ENCODE measurements at places on chromosomes 11 and 22.

DNA sequence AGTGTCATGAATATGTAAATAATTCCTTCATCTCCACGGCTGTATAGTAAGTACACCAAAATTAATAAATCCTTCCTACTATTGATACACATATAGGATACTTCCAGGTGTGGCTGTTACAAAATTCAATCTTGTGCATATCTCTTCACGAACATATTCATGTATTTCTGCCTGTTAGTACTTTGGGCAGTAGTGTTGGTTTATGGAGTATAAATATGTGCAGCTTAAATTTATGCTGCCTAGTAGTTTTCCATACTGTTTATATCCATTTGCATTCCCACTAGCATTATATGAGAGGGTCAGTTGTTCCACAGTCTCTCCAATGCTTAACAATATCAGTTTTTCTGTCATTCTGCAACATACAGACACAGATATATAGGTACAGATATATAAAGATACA lies 3.9 kb upstream of the OR5M8 start:
- DNase-seq: no peak

- no peak for DNase-seq
Measured at GRCh38 chr11:30458541-30458940, 127.6 kb downstream of the MPPED2 start.

DNA sequence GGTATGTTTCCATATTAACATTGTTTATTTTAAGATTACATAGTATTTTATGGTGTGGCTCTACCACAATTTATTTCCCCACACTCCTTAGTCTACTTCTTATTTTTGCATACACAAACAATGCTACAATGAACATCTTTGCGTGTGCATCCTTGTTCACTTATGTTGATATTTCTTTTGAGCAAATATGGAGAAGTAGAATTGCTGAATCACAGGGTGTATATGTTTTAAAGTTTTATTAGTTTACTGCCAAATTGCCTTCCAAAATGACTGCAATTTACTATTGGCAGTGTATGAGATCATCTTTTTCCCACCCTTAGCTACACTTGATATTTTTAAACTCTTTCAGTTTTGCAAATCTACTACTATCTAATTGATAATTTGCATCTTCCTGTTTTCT lies 38.7 kb upstream of the FAR1 start:
- no peak for DNase-seq

DNA sequence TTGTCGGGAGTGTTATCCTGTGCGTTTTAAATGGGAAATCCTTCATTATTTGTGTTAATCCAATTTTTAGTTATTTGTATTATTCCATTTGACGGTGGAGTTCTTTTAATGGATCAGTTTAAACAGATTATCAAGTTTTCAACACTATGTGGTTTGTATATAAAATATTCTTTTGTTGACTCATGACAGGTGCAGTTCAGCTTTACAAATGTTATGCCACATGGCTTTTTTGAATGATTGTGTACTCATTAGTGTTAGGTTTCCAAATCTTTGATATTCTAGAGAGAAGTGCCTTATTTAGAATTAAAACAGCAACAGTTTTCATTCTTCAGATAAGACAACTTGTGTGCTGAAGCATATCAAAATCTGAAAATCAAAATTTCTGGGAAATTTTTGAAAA lies 2.4 kb downstream of the JAM3 start:
- no peak for DNase-seq

GRCh38 chr11:1772270-1773130 lies 8.8 kb upstream of the CTSD start:
- no peak for DNase-seq

GRCh38 chr11:36412781-36413383 lies 97.2 kb downstream of the TRAF6 start:
- DNase-seq: no peak

DNA sequence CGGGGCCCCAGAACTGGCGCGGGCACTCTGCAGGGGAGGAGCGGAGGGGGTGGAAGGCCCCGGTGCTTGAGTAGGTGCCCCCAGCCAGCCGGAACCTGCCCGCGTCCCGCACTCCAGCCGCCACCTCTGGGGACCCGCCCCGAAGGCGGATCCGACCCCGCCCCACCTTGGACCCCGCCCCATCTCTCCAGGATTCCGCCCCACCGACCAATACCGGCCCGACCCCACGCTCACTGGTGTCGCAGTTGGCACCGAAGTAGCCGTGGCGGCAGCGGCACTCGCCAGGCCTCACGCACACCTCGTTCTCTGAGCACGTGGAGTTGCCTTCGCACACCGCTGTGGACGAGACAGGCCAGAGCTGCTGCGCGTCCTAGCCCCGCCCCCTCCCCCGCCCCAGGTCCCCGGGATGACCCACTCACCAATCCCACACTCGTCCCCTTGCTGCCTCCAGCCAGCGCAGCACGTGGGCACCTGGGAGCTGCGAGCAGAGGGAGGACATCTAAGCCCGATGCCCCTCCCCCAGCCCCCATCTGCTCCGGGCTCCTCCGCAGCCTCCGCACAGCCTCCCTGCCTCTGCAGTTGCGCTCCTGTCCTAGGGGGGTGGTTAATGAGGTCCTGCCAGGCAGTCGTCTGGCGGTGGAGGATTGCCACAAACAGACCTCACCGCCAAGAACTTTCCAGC lies 6.0 kb downstream of the SCARF2 start:
- DNase-seq: no peak

GRCh38 chr22:42985531-42985905 lies 29.4 kb downstream of the PACSIN2 start:
- no peak for DNase-seq
